ENCODE measurements at places on chromosomes 3 and 15.

GRCh38 chr3:171801738-171802589, 8.3 kb downstream of the PLD1 start:
- DNase-seq, result no peak

- DNase-seq, result no peak
Observed at GRCh38 chr15:73621286-73621826, 11.8 kb downstream of the NPTN start.

DNA sequence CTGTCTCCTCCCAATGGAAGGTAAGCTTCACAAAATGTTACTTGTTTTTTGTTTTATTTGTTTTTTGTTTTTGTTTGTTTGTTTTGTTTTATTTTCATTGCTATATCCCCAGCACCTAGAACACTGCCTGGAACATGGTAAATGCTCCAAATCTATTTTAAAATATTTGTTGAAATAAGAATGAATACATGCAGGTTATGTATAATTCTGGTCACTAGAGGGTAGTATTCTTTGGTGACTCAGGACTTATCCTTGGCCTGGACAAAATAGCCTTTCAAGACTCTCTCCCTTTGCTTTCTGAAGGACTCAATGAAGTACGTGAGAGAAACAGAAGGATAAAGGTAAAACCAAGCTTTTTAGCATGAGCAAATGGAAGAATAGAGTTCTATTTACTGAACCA, 46.9 kb upstream of the PPP2R3A start:
- DNase-seq, result no peak

- DNase-seq, result no peak
Observed at GRCh38 chr15:79535536-79535935, 103.4 kb downstream of the MINAR1 start.

DNA sequence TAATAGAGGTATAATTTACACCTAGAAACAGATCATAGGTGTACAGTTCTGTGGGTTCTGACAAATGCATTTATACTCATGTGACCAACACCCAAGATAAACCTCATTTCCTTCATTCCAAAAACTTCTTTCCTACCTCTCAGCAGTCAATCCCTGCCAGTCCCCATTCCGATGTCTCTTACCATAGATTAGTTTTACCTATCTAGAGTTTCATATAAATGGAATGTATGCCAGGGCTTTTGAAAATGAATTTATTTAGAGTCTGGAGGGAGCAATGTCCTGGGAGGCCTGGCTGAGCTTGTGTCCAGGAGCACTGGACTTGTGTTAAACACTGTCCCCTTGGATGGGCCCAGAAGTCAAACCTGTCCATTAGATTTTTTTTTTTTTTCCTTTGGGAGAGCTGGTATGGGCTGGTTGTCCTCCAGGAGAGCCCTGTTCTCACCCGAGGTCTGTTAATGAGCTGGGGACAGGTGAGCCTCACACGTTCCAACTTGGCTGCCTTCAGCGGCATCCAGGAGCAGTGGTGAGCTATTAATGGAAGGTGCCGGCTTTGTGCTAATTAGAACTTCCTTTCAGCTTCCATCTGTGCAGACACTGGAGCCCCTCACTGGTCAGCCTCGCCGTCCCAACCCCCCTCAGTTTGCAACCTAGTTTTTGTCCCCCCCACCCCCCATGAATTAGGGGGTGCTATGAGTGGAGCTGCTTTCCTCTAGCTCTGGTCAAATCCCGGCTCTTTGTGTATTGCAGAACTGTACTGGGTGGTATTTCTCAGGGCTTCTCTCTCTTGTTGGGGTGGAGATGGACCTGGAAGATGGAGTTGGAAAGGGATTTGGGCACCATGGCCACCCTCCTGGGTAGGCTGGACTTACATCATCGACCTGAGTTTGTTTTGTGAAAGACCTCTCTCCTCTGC, 40.7 kb upstream of the POLG start:
- no peak for DNase-seq

DNA sequence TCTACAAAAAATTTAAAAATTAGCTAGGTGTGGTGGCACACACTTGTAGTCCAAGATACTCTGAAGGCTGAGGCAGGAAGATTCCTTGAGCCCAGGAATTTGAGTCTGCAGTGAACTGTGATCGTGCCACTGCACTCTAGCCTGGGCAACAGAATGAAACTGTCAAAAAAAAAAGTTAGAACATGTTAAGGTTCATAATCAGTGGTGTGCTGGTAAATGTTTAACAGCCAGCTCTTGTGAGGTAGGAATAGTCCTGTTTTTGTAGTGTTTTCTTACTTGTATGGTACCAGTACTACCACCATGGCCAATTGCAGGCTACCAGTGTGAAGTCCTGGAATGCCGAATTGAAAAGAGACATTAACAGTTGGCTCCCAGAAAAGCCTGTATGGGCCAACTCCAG, 50.7 kb downstream of the ATG7 start:
- DNase-seq, result no peak

GRCh38 chr3:96755519-96755918, 58.9 kb upstream of the EPHA6 start:
- no peak for DNase-seq

DNA sequence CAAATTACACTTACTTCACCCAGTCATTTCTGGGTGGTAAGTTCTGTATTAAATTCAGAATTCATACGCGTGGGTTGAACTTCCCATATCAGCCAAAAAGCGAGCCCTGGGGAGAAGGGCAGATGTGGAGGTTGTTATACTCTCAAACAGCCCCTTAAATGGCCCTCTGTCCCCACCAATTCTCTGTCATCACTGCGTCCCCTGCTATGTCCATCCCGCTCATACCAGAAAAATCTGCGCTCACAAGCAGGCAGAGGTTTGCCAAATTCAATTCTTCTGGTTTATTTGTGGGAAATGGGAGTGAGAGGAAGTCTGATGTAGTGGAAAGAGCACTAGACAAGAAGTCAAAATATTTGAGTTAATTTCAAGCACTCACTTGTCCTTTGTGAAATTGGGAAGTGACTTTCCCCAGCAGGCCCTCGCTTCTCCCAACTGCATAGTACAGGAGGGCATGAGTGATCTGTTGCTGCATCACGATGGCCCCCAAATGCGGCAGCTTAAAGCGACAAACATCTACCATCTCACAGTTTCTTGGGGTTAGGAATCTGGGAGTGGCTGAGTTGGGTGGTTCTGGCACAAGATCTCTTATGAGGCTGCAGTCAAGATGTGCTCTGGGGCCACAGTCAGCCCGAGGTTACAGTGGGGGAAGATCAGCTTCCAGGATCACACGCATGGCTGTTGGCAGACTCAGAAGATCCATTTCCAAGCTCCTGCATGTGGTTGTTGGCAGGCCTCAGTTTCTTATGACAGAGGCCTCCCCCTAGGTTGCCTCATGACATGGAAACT, 67.7 kb downstream of the CPN2 start:
- DNase-seq, result no peak

DNA sequence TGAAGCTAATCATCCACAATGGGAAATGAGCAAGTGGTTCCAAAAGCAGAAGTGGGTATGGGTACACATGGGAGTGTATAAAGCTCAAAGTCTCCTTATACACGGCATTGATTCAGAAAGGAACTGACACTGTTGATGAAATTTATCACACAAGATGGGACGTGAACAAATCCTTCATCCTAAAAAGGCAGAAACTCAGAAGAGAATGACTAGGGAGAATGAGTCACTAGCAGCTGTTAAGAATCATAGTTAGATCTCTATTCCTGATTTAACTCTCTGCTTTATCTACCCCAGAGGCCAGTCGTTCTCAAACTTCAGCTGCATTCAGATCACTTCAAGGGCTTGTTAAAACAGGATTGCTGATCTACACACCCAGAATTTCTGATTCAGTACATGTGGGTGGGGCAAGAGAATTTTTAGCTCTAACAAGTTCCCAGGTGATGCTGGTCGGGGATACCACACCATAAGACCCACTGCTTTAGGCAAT, 97.7 kb upstream of the PHLDB2 start:
- DNase-seq, result no peak

DNA sequence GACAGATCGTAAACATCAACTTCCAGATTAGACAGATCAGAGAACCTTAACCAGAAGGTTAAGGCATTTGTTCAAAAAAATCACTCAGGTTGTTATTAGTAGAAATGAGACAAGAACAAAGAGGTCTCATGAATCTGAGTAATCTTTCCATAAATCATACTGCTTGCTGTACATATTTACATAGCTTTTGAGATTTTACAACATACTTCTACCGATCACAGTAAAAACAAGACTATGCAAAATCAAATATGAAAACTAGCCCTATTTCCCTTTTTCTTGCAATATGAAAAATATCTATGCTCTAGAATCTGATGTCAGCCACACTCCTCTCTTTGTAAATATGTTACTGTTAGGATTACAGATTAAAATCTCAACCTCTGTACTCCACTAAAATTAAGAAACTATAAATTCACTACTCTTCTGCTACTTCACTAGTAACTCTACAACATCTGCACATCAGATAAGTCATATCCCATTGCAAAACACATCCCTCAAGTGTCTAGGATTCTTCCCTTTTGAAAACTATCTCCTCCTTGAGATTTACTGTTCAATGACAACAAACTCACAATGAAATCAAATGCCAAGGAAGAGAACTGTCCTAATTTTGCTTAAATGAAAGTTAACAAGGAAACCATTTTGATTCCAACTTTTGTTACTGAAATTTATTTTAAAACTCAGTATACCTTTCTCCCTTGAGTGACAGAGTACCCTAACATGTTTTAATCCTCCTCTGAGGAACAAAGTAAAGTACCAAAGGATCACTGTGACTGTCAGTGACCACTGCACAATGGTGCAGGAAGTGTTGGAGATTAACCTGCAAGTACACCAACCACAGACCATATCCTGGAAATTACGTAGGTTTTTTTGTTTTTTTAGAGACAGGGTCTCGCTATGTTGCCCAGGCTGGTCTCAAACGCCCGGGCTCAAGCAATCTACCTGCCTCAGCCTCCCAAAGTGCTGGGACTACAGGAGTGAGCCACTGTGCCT, 12.8 kb downstream of the DCUN1D1 start:
- DNase-seq, result no peak

DNA sequence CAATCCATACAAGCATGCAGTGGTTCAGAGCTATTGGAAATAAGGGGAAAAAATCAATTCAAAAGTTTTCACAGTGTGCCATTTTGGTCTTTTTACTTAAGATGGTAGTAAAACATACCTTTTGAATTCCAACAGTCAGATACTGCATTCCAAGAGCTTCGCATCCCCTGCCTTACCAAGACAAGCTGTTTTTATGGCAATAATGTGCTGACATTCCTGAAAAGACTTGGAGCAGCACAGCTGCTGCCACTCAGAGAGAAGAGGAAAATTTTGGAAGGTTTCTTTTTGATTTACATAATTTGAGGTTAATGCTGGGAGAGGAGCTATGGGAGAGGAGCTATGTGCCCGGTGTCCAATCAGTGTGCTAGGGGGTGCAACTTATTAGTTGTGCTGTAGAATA, 148.3 kb downstream of the FEZF2 start:
- DNase-seq, result no peak

DNA sequence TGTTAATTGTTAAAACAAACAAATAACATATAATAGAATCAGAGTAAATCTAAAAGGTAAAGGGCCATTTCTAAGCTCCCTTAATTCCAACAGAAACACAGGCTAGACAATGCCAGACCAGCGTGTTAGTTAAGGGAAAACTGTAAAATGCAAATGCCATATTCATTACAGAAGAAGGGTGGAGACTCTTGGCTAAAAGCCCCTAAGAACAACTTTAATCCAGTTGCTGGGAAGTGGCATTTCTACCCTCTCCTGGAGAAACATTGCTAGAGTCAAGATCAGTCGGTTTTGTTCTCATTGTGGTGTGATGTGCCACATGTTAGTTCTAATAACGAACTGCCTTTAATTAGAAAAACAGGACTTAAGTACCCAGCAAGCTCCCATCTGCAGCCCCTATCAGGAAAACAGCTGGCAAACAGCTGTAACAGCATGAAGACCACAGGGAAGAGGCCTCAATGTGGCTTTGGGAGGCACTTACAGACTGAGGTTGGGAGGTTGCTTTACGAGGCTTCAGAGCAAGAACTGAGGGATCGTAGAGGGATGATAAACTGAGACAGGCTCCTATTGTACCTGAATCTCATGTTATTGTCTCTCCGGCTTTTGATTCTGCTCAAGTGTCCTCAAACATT, 1134.8 kb downstream of the ROBO1 start:
- no peak for DNase-seq

DNA sequence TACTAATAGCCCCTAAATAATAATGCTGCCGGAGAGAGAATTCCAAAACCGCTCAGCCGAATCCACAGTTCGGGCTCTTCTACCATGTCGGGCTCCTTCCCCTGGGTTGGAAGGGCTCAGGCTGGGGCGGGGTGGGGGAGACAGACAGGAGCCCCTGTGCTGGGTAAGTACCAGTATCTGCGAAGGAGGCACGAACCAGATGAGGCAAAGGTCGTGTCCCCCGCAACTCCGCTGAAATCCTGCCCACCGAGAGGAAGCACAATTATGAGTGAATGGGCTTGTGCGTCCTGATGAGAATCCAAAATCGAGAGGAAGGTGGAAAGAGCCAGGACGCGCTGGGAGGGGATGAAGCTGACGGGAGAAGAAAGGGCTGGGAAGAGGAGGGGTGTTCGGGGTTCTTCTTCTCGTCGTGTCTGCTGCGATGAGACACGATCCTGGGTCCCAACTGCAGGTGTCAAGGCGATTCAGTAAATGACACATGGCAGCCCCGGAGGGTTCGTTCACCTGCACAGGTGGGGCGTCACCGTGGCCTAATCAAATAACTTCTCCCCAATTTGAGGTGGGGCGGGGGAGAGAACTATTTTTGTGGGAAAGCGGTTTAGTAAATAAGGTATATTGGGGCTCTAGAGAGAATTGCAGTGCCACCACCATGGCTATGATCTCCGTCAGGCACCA, 707 bp upstream of the FAM81A start:
- no peak for DNase-seq

DNA sequence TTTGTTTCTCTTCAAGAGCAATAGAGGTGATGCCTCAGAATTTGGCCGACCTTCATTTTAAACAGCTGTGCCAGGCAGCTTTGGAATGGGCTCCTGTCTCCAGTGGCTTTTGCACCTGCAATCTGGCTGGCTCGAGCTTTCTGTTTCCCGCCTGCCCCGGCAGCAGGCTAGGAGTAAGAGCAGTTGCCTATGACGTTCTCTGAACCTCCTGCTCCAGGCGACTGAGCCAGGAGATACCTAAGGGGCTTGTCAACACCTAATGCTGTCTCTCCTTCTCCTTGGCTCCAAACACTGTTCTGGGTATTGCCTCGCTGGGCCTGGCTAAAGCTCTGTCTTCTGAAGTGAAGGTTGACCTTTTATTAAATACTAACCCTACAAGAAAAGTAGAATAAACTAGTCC, 229.9 kb downstream of the LRRN1 start:
- DNase-seq, result no peak

GRCh38 chr3:70085613-70086012, 86.1 kb downstream of the SAMMSON start:
- DNase-seq, result no peak

- no peak for DNase-seq
Observed at GRCh38 chr15:83087576-83087975, 19.9 kb upstream of the TM6SF1 start.

- no peak for DNase-seq
Observed at GRCh38 chr15:33600212-33600611, 289.4 kb downstream of the RYR3 start.

- DNase-seq, result no peak
Observed at GRCh38 chr15:41914411-41914810, 20.6 kb upstream of the SPTBN5 start.

All from stimulated activated CD8-positive, alpha-beta memory T cell treated with anti-CD3 and anti-CD28 coated beads, Interleukin-4, amount 100 ng/mL, for 1 hour (primary cell).